Right renal cortex interstitium (tissue), 3 donors: ENCODE measurements at places on chromosomes 4 and X. TPM values are rescaled to one million over a fixed set of nuclear protein-coding genes. Genes with fewer than 3 reads are reported as not detected.

Gene PLS3
- 323 TPM for polyA plus RNA-seq

Gene ADAM29
- polyA plus RNA-seq: not detected

Gene SPANXA1
- not detected for polyA plus RNA-seq

Gene KLHL34
- 0.07 TPM for polyA plus RNA-seq

Gene ATRX
- 89.6 TPM for polyA plus RNA-seq

Gene STOX2
- 10.5 TPM for polyA plus RNA-seq
